Omental fat pad (tissue), 4 donors: ENCODE measurements at places on chromosomes 1 and 21.

GRCh38 chr21:38948377-38949069 lies 142.8 kb downstream of the ETS2 start:
- DNase-seq, result no peak

DNA sequence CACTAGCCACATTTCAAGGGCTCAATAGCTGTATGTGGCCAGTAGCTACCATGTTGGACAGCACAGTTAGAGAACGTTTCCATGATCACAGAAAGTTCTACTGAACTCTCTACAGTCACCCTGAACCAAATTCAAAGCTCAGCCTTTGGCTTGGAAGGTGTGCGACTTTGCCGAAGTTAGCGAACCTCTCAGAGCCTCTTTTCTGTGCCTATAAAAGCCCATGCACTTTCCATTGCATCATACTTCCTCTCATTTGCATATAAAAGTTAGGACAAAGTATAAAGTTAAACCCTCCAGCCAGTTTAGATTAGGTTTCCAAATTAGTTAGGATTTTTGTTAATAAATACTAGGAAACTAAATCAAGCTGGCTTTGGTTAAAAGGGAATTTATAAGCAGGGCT lies 4.7 kb upstream of the SLC1A7 start:
- no peak for DNase-seq

- DNase-seq, result no peak
These were observed 1.1 kb downstream of the COL9A2 start for GRCh38 chr1:40315795-40316594.

GRCh38 chr1:67137307-67137753 lies 2.6 kb upstream of the C1orf141 start:
- DNase-seq, result no peak

DNA sequence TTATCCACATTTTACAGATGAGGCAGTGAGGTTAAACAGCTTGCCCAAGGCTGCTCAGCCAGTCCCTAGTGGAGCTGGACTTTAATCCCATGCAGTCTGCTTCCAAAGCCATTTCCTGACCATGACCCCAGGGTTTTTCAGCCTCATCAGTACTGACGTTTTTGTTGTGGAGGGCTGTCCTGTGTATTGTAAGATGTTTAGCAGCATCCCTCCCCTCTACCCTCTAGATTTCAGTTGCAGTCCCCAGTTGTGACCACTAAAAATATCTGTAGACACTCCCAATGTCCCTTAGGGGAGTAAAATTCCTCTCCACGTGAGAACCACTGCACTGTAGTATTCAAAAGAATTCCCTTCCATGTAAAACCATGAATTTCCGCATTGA lies 30.2 kb upstream of the C1orf105 start:
- no peak for DNase-seq

GRCh38 chr1:43893006-43893405 lies 40.6 kb upstream of the ARTN start:
- no peak for DNase-seq

- no peak for DNase-seq
These were observed 415.2 kb upstream of the KAZN start for GRCh38 chr1:14183329-14183728.

DNA sequence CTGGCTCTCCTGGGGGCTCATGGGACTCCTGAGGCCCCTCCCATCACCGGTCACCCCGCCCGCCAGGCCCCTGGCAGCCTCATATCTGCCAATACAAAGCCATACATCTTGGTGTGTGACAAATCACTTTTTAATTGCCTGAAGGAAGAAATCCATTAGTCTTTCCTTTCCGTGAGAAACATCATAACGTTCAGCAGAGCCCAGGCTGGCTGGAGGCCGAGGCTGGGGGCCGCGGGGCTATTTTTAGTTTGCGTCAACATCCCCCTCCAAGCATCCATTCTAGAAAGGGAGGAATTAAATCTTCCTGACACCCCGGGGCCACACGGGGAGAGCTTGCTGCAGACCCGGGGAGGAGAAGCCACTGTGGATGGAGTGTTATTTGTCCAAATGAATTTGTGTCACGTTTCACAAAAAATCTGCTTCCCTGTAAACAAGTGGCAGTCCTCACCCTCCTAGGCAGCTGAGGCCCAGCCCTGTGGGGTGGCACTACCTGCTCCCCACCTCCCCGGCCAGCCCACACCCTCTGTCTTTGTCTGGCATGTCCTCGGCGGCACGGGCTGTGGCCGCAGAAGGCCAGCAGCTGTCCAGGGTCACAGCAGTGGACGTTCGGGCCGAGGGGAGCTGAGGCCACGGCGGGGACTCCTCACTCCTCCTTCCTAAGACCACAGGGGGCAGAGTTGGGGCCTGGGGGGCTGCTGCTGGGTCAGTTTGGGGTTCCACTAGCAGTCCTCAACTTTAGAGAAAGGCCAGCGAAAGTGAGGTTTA lies 236.9 kb upstream of the VAMP3 start:
- no peak for DNase-seq

DNA sequence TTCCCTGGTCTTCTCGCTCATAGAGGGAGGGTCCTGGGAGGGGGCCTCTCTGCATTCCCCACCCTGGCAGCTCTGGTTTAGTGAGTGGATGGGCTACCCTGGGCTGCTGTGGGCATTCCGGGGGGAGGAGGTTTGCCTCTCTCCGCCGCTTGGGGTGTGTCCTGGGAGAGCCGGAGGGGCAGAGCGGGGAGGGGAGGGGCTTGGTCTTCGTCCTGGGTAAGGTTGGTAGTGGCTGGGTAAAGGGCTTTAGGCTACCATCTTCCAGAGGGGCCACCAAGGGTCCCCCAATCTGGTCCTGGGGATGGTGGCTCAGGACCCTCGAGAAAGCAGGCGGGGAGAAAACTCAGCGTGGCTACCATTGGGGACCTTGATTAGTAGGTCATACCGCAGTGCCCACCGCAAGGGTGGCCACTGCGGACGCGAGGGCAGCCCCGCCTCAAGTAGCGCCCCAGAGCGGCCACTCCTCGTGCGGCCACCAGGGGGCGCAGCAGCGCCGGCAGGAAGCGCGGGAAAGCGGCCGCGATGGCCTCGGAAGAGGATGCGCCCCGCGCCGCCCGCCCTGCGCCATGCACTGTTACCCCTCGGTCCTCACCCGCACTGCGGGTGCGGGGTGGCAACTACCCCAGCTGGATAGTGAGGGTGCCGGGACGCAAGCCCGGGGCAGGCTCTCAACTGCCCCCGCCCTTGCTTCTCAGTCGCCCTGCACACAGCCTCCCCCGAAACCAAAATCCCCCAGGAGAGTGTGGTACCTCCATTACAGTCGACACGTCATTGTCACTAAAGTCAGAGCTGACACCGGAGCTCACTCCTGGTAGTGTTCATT lies 44.1 kb upstream of the SLC25A33 start:
- peak; percentile 37 for DNase-seq

GRCh38 chr1:35707601-35708440 lies 10.9 kb downstream of the C1orf216 start:
- no peak for DNase-seq

- DNase-seq, result no peak
These were observed 496.5 kb upstream of the ADGRL2 start for GRCh38 chr1:81304187-81304586.

DNA sequence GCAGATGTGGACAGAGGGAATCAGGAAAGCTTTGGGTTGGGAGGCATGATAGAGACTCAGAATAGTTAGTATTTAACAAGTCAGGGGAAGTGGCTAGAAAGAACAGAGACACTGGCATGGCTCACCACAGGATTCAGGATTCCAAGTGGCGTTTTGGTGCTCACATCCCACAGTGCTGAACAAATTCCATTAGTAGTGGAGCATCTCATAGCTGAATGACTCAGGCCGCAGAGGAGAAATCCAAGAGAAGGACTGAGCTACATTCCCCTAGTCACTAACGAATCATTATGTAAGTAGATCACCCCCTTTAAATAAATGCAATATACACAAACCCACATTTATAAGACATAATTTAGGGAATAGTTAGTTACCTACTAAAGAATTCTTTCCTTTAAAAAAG lies 5.0 kb upstream of the KCNJ9 start:
- DNase-seq, result no peak

- DNase-seq, result peak; percentile 48
These were observed 139.2 kb downstream of the CLIC6 start for GRCh38 chr21:34807881-34808568.

DNA sequence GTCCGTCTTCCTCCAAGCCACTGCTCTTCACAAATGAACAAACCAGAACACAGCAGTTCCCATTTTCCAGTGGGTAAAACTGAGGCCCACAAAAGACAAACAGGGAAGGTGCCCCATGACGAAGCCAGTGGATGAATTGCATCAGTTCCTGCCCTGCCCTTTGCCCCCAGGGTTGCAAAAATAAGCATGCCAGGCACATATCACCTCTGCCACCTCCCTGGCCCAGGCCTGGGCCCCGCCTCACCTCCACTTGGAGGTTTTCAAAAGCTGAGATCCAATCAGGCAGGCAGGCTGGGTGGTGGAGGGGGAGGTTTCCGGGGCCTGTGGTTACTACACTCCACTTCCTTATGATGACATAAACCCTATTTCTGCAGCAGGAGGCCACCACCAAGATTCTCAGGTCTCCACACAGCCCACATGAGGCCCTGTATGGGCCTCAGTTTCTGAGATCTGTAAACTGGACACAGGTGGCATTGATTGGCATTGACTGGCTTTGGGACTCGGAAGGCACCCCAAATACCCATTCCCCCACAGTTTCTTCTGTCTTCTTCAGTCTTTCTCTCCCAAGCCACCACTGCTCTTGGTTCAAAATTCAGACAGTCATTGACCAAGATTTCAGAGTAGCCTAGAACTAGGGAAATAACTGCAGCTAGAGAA lies 4.1 kb downstream of the KIF21B start:
- no peak for DNase-seq

DNA sequence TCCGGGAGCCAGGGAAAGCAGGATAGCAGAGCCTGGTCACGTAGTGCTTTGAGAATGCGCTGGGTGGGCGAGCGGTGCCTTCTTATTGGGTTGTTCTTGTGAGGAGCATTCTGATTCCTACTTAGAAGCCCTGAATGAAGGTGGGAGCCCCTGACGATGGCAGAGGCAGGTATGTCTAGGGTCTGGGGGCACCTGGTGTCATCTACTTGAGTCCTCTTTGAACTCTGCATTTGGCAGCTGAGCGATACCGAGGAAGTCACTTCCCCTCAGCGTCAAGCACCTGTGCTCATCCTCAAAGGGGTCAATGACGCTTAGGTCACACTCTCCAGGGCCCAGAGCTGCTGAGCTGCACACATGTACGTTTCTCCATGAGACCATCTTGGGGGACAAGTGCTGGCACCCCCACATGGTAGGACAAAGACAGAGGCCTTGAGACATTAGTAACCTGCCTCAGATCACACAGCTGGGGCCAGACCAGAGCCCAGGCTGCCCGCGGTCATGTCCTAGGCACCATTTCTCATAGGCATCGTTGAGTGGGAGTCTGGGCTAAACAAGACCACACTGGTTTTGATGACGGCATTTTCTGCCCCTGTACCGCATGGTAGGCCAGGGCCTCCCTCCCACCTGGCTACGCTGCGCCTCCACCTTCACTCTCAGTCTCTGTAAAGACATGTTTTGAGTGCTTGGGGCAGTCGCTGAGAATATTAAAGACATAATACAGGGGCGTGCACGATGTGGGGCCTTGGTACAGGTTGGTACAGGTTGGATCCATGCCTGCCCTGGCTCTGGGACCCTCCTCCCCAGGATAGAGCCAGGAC lies 69.1 kb upstream of the ABCG1 start:
- peak; percentile 16 for DNase-seq

- DNase-seq, result no peak
These were observed 202.7 kb upstream of the SNX7 start for GRCh38 chr1:98458511-98459485.

GRCh38 chr1:115729756-115730155 lies 38.8 kb downstream of the CASQ2 start:
- no peak for DNase-seq

GRCh38 chr1:30746212-30747032 lies 11.2 kb downstream of the LAPTM5 start:
- no peak for DNase-seq

DNA sequence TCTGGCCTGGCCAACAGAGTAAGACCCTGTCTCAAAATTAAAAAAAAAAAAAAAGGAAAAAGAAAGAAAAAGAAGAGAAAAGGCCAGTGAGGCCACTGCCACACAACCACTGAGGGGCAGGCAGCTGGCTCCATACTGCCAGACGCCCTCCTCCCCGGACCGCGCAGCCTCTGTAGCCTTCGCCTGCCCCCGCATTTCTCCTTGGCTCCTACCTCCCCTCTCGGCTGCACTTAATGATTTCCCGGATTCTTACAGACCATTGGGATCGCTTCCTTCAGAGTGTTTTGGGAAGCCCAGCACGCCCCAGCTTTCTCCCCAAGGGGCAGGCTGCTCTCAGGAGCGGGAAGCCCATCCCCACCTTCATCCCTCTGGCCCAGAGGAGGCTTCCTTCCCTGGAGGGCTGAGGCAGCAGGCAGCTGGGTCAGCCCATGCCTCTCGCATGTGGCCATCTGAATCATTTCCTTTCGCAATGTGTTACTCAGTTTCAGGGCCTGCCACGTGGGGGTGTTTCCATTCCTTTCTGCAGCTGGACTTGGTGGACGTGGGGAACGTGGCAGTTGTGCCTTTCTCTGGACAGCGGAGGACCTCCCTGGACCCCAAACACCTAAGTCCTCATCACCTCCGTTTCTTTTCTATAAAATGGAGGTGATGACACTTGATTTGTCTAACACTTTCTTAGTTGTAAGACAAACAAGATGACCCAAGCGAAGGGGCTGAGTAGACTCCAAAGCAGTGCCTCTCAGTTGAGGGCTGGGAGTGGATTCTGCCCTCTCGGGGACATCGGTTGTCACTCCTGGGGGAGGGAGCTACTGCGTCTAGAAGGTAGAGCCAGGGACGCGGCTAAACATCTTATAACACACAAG lies 2.3 kb downstream of the SLC2A5 start:
- DNase-seq, result peak; percentile 62

DNA sequence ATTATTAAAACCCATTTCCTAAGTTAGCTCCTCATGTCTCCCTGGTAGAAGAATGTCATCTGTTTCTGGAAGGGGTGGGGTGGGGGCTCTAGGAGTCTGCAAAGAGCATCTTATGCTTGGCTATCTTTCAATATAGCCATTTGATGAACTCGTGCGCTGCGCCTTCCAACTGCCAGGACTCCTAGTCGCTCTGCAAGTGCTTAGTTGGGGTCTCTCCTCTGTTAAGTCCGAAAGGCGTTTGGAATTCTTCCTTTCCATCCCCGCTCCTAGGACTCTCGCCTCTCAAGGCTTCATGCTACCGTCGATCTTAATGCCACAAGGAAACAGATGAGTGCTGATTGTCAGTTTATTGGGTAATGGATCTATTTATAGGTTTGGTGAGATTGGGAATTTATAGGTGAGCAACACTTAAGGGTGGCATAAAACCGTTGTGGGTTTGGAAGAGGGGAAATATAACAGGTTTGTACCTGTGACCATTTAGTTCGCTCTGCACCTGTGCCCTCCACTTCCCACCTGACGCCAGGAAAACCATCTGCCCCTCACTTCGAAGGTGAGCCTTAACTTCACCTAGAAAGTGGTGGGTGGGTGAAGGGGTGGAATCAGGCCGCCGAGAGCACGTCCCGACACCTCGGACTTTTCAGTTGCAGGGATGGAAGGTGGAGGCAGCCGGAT lies 1.1 kb downstream of the KCNH1 start:
- no peak for DNase-seq

GRCh38 chr1:165474196-165474595 lies 29.3 kb upstream of the RXRG start:
- DNase-seq, result no peak
